ENCODE measurements at places on chromosomes 13 and 19. TPM values are rescaled to one million over a fixed set of nuclear protein-coding genes. Genes with fewer than 3 reads are reported as not detected.

GPR18 gene
- polyA plus RNA-seq, result 0.65 TPM

KLK14 gene
- polyA plus RNA-seq, result 0.45 TPM

RASAL3 gene
- polyA plus RNA-seq, result 2.8 TPM

CPB2 gene
- 0.35 TPM for polyA plus RNA-seq

CEACAM6 gene
- 3.6 TPM for polyA plus RNA-seq

SCEL gene
- 0.96 TPM for polyA plus RNA-seq

SETDB2 gene
- 19.2 TPM for polyA plus RNA-seq

KIR2DL1 gene
- 0.14 TPM for polyA plus RNA-seq

PODNL1 gene
- 1.7 TPM for polyA plus RNA-seq

UNC13A gene
- 0.58 TPM for polyA plus RNA-seq

IGFL2 gene
- 0.66 TPM for polyA plus RNA-seq

F10 gene
- polyA plus RNA-seq, result 14.5 TPM

ECSIT gene
- 36.6 TPM for polyA plus RNA-seq

ZNF714 gene
- polyA plus RNA-seq, result 16.0 TPM

PEX11G gene
- 4.9 TPM for polyA plus RNA-seq

ZNF850 gene
- polyA plus RNA-seq, result 4.7 TPM

EPS8L1 gene
- 16.3 TPM for polyA plus RNA-seq

ETV2 gene
- polyA plus RNA-seq, result 2.2 TPM

ATCAY gene
- 0.14 TPM for polyA plus RNA-seq

MEDAG gene
- 3.5 TPM for polyA plus RNA-seq

PEAK3 gene
- polyA plus RNA-seq, result 0.09 TPM

IGLON5 gene
- polyA plus RNA-seq, result 2.4 TPM

WDR62 gene
- 4.0 TPM for polyA plus RNA-seq

THSD8 gene
- polyA plus RNA-seq, result 4.0 TPM

NLRP7 gene
- polyA plus RNA-seq, result not detected

SLC25A41 gene
- polyA plus RNA-seq, result 1.2 TPM

VSTM1 gene
- not detected for polyA plus RNA-seq

COL4A2 gene
- polyA plus RNA-seq, result 424 TPM

ATP8A2 gene
- 6.3 TPM for polyA plus RNA-seq

PRRG2 gene
- polyA plus RNA-seq, result 5.5 TPM

MTUS2 gene
- 0.35 TPM for polyA plus RNA-seq

MAST1 gene
- polyA plus RNA-seq, result 2.4 TPM

RCBTB1 gene
- polyA plus RNA-seq, result 38.9 TPM

SIGLECL1 gene
- polyA plus RNA-seq, result not detected

TEX101 gene
- polyA plus RNA-seq, result not detected

TNFSF11 gene
- 0.18 TPM for polyA plus RNA-seq

ANGPTL8 gene
- polyA plus RNA-seq, result 1.3 TPM

DAND5 gene
- 0.54 TPM for polyA plus RNA-seq

GPC6 gene
- polyA plus RNA-seq, result 23.5 TPM

SLC6A16 gene
- polyA plus RNA-seq, result 4.4 TPM

SDHAF1 gene
- polyA plus RNA-seq, result 10.3 TPM

ZNF98 gene
- polyA plus RNA-seq, result 2.5 TPM

GSX1 gene
- not detected for polyA plus RNA-seq

LILRA6 gene
- polyA plus RNA-seq, result 0.71 TPM

ZNF554 gene
- 7.4 TPM for polyA plus RNA-seq

ZNF772 gene
- polyA plus RNA-seq, result 18.0 TPM

All from left lung (tissue), 14 donors.